GM18507 (cell line): ENCODE measurements at places on chromosomes 2 and 18.

GRCh38 chr2:189866296-189866695 lies 82.0 kb downstream of the PMS1 start:
- no peak for DNase-seq

- DNase-seq = no peak
Measured at GRCh38 chr2:240798327-240798905, 21.6 kb downstream of the KIF1A start.

DNA sequence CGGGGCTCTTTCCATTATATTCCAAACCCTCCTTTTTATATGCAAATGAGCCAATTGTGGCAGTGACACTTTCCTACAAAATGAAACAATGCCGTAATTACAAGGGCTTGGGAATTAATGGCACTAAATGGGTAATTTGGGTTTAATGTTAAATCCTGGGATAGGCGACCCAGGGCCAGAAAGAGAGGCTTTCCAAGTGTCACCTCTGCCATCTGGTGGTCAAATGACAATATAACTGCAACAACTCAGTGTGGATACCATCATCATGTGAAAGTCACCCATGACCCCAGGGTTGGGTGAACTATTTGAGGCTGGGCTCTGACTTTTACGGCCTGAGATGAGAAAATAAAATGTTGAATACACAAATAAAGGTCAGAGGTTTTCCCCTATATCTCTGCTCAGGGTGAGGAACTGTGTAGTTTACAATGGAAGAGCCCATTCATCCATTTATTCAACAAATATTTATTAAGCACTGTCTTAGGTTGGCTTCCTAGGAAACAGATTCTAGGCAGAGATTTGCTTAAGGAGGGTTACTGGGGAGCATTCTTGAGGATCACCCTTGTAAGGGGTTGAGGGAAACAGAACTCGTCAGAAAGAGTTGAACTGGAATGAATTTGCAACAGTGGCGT lies 13.6 kb upstream of the THADA start:
- no peak for DNase-seq

DNA sequence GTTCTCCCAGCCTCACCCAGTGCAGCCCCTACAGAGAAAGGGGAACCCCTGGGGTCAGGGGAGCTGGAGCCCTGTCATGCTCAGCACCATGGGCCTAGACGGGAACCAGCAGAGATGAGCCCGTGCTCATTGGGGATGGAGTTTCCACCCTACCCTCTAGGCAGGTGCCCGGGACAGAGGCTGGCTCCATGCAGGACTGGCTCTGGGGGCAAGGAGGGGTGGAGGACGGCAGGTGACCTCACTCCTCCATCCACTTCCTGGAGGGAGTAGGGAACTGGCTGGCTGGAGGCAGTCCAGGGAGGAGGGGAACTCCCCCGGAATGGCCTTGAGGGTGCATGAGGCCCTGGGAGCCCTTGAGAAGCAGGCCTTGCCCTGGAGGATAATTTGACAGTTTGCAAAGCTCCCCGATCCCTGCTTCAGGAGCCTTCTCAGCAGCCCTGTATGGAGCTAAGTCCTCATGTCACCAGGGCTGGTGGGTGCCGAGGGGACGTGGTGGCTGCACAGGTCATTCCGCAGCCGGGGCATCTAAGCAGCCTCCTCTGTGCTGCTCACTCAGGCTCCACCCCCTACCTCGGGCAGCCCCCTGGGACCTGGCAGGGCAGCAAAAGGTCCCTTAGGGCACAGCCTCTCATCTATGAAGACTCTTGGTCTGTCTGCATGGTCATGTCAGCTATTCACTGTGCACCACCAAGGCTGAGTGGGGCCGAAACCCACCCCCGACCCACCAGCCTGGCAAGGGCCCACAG lies 2.1 kb downstream of the NEURL3 start:
- DNase-seq = no peak

DNA sequence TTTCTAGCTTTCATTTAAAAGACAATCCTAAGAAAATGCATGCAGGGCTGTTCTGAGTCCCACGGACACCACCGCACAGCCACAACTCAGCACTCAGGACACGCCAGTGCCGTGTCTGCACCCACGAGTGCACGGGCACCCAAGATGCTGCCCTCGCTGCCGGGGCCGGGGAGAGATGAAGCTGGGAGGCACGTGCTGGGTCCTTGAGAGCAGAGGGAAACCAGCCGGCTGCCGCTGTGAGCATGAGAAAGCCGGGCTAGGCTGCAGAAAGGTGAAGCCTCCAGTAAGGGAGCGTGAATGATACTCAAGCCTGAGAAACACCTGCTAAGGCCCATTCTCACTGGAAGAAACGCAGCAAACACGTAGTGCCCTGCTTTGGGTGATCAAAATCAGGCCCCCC lies 4.8 kb downstream of the COPS9 start:
- DNase-seq = no peak

DNA sequence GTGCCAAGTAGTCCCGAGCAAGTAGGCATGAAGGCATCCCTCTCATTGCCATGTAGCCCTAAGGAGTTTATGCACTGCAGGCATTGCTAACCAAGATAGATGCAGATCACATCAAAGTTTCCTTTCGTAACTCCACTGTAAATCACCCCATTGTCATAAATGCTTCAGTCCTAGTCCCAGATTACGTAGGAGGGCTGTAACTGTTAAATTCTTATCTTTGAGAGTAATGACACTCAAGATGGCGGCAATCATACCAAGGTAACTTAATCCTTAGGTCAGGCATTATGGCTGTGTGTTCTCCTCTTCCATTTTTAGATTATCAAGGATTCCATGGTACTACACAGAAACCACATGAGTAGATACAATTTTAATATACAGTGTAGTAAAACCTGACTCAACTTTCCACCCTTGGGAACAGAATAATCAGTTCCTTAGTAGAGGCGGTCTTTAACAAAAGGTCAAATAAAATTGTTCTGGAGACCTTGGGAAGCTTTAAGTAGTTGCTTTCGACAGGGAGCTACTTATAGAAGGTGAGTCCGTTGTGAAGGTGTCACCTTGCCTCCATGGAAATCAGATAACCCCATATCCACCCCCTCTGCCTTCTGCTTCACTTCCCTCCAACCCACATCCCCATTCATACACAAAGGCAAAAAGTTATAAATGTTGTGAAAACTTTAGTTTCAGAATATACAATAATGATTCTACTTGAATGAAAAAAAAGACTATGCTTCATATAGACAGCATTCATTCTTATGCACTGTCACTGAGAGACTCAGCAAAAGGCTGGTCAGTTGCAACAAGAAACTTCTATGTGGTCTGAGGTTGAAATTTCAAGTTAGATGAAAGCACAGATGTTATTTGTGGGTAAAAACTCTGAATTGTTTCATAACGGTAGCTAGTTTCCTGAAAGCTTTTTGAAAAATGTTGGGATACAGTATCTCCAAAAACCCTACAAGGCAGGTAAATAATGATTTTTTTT lies 64.8 kb upstream of the GALNT5 start:
- no peak for DNase-seq

DNA sequence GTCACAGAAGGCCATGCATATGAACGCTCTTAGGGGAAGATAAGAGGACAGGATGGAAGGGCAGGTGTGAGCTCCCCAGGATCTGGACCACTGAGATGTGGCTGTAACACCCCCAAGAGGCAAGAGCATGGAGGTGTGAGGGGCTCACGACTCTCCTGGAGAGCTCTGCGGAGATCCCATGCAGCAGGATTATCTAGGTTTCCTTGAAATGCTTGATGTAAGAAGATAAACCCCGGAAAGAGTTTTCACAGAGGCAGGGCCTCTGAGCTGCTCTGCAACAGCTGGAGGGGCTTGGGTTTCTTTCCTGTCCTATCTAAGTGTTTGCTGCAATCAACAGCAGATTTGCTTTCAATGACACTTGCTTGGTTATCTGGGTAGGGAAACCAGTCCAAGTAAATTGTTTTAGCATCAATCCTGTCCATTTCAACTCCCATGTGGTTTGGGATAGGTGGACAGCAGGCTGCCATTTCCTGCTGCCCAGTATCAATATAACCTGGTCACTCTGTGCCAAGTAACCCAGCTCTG lies 138.9 kb downstream of the SMAD2 start:
- no peak for DNase-seq

DNA sequence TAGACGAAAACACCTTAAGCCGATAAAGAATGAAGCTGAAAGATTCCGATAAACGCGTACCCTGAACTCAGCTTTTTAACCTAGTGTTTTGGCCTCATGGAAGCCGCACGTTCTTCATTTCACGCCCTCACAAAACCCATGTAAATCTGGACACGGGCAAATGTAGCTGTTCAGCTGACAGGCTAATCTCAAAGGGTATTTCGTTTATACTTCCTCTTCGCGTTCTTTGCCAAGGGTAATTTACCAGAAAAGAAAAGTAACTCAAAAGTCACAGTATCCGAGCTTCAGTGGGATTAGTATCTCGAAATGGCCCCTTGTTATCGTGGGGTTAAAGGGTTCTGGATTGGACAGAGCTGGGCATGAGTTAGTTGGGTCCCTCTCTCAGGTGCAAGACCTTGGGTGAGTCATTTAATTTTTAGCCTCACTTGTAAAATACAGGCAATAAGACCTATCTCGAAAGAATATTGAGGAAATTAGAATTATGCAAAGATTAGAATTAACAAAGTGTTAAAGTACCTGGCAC lies 22.0 kb upstream of the STPG4 start:
- no peak for DNase-seq

DNA sequence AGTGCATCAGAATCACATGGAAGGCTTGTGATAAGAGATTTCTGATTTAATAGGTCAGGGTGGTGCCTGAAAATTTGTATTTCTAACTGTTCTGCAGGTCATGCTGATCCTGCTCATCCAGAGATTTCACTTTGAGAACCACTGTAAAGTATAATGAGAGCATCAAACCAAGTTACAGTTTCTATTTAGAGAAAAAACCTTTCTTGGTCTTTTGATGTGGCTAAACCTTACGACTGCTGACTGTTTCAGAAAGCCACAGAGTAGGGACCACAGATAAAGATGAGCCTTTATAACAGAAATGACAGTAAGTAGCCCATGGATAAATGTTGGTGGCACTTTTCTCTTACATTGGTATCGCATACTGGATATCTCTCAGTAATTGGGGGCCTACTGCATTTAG lies 109.4 kb upstream of the FANCL start:
- no peak for DNase-seq

DNA sequence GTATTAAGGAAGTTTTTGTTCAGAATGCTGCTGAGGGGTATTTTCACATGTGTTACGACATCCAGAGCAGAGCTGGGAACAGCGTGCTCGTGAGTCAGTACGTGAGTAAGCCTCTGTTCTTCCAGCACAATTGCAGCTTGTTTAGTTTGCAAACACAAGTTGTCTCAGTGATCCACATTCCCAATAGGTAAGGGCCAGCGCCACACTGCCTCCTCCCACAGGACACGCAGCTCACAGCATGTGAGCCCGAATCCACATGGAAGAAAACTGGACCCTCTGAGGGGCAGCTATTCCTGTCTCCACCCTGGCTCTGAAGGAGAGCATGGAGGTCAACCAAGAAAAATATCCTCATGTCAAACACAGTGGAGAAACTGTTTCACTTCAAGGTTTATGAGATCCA lies 173.9 kb upstream of the PID1 start:
- no peak for DNase-seq

DNA sequence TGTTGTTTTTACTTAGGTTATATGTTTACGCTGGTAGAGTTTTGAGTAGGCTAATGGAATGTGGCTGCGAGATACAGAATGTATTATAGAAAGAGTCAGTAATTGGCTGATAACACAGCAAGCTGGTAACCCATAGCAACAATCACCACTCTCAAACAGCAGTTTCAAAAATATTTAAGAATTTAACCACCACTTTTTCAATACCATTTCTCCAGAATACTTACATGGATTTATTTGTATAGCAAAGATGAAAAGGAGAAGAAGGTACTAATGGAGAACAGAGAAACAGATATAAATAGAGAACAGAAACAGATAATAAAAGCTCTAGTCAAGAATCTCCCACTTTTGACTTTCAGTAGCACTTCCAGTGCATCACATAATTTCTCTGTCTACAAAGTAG lies 188.3 kb upstream of the SLC39A10 start:
- no peak for DNase-seq

DNA sequence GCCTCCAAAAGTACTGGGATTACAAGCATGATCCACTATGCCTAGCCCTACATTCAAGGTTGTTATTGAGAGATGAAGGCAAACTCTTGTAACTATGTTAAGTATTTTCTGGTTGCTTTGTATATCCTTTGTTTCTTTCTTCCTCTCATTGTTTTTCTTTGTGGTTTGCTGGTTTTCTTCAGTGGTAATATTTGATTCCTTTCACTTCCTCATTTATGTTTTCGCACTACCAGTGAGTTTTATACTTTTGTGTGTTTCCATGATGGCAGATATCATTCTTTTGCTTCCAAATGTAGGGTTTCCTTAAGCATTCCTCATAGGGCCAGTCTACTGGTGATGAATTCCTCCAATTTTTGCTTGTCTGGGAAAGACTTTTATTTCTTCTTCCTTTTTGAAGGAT lies 90.2 kb downstream of the NCK2 start:
- no peak for DNase-seq

DNA sequence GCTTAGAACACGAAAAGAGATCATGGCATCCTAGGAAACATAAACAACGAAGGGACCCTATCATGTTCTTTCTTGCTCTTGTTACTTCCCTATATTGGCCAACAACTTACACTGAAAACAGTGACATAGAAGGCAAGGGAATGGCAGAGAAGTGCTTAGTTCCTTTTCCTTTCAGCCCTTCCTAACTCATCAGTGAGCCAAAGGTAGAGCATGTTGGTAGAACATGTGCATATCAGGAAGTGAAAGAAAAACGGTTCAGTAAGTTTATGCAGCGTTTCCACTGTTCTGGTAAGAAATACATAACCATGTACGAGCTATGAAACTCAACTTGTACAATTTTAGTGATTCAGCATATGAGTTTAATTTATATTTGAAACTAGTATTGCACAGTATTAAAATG lies 21.7 kb downstream of the AKAIN1 start:
- DNase-seq = no peak

DNA sequence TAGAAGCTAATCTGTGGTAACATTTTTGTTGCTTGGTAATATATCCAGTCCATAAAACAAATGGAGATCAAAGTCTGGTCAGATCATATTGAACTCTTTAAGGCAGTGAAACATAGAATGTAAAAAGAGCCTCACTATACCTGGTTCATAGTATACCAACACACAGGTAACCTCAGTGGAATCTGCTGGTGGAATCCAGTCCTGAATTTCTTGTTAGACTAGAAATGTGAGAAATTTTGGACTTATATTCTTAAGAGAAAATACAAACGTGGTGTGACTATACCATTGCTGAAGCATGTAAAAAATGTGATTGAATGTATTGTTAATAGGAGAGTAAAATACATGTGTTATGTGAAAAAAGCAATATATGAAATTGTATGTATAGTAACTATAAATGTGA lies 46.1 kb upstream of the GRHL1 start:
- DNase-seq = no peak

DNA sequence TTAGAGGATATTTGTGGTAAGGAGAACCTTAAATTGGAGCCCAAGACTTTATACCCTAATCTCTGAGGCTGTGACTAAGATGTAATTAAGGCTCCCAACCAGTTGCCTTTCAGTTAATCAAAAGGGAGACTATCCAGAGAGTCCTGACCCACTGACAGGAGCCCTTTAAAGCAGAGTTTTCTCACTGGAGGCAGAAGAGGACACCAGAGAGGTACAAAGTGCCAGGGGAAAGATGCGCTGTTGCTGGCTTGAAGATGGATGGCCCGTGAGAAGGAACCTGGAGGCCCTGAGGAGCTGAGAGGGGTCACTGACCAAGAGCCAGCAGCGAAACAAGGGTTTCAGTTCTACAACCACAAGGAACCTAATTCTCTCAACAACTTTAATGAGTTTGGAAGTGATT lies 137.3 kb downstream of the TMEM131 start:
- no peak for DNase-seq

- DNase-seq = no peak
Measured at GRCh38 chr18:3649633-3650426, 199.9 kb downstream of the TGIF1 start.

- DNase-seq = no peak
Measured at GRCh38 chr2:137118140-137118539, 352.8 kb downstream of the THSD7B start.
